Lower leg skin (tissue), 4 donors: ENCODE measurements at places on chromosomes 2 and 18.

DNA sequence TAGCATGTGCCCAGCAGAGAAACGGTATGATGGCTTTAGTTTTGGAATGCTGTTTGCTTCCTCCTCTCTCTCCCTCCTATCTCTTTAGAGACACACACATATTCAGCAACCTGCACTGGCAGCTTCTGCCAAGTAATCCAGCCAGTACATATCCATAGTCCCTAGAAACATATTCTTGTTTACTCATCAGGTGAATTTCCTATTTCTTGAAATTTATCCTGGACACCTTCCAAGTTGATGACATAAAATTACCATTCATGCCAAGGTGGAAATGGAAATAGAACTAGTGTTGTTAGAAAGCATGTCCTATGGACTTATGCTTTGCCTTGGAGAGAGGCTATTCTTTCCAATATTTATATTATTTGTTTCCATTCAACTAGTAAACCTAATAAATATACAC lies 50.9 kb upstream of the RGPD4 start:
- DNase-seq: no peak

DNA sequence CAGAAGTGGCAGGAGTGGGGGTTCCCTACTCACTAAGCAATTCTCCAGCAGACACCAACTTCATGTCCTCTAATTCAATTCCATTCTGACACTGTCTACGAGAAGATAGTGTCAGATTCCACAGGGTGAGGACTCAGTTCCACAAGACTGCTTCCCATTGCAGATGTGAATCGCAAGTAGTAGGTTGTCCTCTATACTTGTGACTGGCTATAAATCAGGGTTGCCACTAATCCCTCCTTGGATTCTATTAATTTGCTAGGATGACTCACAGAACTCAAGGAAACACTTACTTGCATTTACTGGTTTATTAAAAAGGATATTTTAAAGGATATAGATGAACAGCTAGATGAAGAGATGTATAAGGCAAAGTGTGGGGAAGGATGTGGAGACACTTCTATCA lies 184.1 kb upstream of the ACVR2A start:
- DNase-seq: no peak

GRCh38 chr2:69453475-69454129 lies 16.4 kb upstream of the NFU1 start:
- no peak for DNase-seq

GRCh38 chr2:41847744-41848441 lies 199.9 kb upstream of the PKDCC start:
- no peak for DNase-seq

- DNase-seq: no peak
These were observed 100.5 kb downstream of the SPOPL start for GRCh38 chr2:138602166-138602460.
